ENCODE measurements at places on chromosomes 5 and 9.

DNA sequence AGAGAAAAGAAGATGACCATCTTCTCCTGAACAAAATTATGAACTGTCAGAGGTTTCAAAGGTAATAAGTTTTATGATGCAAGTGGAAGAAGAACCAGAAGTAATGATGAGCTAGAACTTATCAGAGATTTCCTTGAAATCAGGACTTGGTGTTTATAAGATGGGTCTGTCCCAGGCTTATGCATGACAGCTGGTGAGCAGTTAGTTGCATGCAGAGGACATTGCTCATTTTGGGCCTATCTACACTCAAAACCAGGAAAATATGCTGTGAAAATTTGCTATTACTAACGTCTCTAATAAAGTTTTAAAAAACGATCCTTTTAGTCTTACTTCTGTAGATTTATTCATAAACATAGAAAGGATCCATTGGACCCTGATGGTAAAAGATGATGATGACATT, 6.6 kb upstream of the STC2 start:
- DNase-seq = no peak

DNA sequence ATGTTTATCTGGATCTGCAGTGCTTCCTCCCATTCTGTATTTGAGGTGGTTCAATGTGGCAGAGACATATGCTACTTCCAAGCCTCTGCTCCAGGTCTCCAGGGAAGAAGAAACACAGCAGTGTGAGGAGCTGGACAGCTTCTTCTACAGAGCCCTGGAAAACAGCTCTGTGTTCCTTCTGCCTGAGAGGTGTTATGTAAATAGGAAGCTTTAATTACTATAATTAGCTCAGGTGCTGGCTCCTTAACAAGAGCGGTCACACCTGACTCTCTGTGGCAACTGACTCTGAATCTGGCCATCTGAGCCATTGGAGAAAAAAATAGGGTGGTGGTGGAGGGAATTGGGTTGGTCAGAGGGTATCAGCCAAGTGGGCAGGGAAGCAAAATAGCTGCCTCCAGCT, 332.4 kb upstream of the BRINP1 start:
- no peak for DNase-seq

DNA sequence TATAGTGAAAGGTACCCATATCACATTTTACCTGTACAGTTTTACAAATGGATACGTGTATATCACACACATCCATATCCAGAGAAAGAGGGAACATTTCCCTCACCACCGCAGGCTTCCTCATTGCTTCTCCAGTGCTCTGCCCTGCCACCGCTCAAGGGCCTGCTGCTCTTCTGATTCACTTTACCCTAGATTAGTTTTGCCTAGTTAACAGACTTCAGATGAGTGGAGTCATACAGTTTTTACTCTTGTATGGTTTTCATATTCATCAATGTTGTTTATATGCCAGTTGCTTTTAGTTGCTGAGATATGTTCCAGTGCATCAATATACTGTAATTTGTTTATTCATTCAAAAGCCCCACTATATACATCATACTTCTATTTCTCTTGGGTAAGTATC, 53.9 kb upstream of the POMT1 start:
- DNase-seq = no peak

DNA sequence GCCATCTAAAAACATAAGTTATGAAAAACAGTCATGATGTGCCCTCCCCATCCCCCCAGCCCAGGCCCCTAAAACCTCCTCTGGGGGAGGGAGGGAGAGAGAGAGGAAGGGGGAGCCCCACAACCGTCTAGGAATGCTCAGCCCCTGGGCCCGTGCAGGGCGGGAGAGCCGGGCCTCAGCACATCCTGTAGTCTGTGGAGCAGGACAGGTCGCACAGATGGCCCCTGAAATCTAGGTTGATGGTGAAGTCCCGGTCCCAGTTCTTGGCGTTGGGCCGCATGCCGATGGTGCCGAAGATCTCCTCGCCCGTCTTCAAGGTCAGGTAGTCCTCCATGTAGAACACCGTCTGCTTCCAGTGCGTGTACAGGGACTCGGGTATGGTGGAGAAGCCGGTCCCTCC, 38.1 kb downstream of the RAB24 start:
- no peak for DNase-seq

GRCh38 chr9:106697390-106697749, 165.6 kb upstream of the ZNF462 start:
- no peak for DNase-seq

GRCh38 chr5:81756016-81756415, 5.1 kb upstream of the SSBP2 start:
- no peak for DNase-seq

DNA sequence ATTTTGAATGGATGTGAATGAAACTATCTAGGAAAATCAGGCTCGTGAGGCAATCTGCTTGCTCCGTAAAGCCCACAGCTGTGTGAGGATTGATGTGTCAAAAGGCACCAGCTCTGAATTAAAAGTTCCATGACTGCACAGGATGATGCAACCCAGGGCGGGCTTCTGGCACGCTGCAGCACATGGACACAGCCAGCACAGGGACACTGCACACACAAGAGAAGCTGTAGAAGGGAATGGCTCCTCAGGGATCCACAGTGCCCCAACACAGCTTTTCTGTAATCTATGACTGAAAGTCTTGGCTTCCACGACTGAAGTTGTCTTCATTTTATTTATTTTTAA, 151.0 kb downstream of the GCNT1 start:
- DNase-seq = no peak

All from activated T-helper 1 cell treated with anti-CD3 and anti-CD28 coated beads, Interleukin-2, amount 50 U/mL, for 16 hours (primary cell).